COR-L47 (cell line): ENCODE measurements at places on chromosomes 16 and 17.

GRCh38 chr17:12831839-12832238, 42.5 kb downstream of the ARHGAP44 start:
- DNase-seq = no peak

- no peak for DNase-seq
Observed at GRCh38 chr16:363110-363765, 7.1 kb downstream of the MRPL28 start.

DNA sequence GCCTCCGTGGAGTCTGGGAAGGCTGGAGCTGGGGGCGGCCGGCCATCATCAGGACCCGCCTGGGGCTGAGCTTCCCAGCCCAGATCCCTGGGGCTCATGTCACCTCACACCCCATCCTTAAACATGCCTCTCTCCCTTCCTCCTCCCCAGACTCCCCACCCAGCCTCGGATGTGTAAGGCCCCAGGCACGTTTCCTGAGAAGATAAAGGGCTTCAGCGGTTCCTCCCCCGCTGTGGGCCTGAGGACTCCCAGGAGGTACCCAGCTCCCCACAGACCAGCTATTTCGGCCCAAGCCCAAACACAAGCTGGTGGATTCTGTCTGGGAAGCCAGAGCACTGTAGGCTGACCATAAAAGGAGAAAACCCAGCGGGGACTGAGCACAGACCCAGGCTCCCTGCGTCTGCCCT, 49.2 kb downstream of the MYH11 start:
- no peak for DNase-seq

DNA sequence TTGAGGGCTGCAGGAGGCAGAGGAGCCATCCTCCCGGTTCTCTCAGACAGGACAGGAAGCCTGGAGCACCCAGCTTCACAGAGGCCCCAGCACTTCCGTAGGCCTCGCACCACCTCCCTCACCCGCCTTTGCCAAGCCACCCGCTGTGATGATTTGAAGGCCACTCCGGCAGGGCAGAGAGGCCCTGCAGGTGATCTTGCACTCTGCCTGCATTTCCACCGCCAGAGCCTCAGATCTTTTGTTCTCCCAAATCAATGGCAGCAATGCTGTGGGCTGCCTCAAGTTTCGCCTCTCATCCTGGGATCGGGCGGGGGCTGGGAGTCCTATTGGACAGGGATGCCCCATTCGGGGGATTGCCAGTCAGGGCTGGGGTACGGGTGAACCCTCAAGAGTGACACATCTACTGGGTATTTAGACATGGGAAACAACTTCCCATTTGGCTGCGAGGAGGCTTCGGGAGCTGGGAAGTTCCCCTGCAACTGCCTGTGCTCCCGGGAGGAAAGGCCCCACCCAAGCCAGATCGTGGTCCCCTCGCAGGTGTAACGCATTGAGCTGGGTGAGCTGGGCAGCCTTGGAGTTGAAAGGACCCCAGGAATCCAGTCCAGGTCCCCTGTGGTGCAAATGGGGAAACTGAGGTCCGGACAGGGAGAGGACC, 34.8 kb upstream of the PEMT start:
- DNase-seq = peak; percentile 64

- no peak for DNase-seq
Observed at GRCh38 chr16:55271945-55272513, 52.0 kb upstream of the IRX6 start.

DNA sequence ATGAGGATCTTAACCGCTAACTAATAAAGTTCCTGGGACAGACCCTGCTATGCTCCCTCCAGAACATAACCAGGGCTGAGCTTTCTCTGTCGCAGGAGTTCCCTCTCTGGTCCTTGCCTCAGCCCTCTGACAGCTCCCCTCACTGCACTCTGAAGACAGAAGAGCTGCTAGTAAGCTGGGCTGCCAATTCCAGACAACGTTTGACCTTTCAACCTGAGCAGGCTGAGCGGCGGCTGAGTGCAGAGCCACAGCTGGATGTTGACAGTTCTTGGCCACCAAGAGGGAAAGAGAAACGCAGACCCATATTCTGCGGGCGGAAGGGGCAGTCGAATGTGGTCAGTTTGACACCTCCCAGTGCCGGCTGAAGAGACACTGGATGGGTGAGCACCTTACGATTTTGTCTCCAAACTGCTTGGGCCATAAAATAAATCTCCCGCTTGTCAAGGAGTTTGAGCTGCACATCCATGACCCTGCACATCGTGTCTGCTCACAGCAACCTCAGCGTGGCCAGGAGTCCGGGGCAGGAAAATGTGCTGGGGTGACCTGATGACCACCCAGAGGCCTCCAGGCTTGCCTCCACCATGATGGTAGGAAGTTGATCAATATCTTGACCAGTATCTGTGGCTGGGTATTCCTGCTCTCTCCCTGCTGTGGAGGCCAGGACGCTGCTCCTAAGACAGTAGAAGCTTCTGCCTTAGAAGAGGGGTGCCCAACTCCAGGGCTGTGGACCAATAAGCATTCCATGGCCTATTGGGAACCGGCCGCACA, 209.2 kb downstream of the PARN start:
- no peak for DNase-seq

DNA sequence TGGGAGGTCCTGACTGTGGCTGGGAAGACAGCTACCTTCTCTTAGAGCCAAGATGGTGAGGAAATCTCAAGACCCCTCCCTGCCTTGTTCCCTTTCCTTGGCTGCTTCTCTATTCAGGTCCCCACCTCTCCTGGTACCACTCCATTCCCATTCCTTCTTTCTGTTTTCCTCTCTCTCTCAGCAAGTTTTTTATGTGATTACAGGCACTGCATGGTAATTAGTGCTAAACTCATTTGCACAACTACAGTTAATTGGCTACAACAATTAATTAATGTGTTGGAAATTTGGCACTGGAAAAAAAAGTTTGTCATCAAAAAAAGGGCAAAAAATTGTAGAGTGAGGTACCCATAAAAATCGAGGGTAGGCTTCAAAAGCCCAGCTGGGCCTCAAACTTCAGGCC, 45.3 kb downstream of the NEUROD2 start:
- no peak for DNase-seq

DNA sequence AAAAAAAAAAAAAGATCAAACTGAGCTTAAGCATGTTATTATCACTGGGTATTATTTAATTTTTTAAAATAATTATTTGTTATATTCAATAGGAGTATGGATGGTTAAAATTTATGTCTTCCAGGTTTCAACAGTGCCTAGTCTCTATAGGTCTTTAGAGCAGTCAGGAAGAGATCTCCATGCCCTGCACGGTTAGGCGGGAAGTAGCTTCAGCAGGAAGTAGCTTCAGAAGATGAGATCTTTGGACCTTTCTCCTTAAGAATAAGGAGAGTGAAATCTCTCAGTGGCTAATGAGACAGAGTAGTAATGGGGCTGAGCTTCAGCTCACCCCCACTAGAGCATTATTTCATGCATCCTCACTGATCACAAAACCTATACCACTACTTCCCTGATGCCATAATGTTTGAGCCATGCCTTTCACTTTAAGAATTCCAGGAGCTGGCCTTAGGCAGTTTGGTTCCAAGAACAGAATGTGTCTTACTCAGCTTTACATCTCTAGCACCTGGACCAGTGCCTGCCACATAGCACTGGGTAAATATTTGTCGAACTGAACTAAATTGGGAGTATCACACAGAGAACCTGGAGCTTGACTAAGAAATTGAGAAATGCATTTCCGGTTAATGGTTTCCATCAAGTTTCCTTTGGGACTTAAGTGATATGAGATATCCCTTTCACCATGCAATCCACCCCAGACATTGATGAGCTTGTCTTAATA, 43.5 kb downstream of the SCPEP1 start:
- peak; percentile 12 for DNase-seq
